Activated T-helper 1 cell treated with Interleukin-2 at 50 U/mL for 16 hours (primary cell): ENCODE measurements at places on chromosomes 2 and 18.

- DNase-seq, result no peak
Measured at GRCh38 chr2:121286506-121286905, 1.5 kb upstream of the TFCP2L1 start.

GRCh38 chr2:27369471-27370025, 590 bp downstream of the EIF2B4 start:
- DNase-seq, result no peak

GRCh38 chr2:52895726-52896340, 871.8 kb upstream of the CHAC2 start:
- DNase-seq, result no peak

- no peak for DNase-seq
Measured at GRCh38 chr2:212282671-212283261, 255.8 kb downstream of the ERBB4 start.

GRCh38 chr2:218710334-218710686, 325 bp upstream of the TTLL4 start:
- no peak for DNase-seq

DNA sequence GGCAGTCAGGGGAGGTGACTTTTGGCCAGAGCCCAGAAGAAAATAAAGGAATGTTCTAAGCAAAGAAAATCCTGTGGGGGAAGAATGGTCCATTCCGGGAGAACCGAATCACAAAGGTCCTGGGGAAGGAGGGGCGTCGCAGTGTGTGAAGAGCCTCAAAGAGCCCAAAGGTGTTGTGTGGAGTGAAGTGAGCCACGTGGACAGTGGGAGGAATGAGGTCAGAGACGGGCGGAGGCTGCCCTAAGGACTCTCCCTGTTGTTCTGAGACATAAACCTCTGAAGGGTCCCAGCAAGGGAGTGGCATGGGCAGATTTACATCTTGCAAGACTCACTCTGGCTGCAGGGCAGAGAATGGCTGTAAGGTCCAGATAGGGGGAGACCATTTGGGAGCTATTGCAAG, 91.3 kb upstream of the SEC11C start:
- no peak for DNase-seq

GRCh38 chr18:33757037-33757436, 179.0 kb downstream of the ASXL3 start:
- no peak for DNase-seq

DNA sequence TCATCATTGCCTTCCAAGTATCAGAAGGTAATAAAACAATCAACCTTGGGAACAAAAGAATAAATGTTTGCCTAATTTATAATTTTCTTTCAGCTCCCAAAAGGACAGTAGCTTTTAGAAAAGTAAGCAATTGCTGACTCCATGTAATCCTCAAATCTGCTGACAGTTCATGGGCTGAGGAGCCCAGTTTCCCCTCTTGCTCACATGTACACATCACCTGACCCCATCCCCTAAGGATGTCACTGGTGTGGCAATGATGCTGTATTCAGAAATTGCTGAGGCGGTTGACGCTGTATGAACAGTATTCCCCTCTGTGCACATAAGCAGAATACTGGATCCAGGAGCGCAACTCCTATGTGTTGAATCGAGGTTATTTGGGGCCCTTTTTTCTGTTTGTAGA, 56.1 kb upstream of the LYPD1 start:
- no peak for DNase-seq

- no peak for DNase-seq
Measured at GRCh38 chr2:23589220-23589647, 204.3 kb downstream of the KLHL29 start.

GRCh38 chr18:79525556-79526467, 130.1 kb downstream of the NFATC1 start:
- no peak for DNase-seq

GRCh38 chr2:188765522-188766470, 208.4 kb upstream of the COL3A1 start:
- DNase-seq, result no peak

DNA sequence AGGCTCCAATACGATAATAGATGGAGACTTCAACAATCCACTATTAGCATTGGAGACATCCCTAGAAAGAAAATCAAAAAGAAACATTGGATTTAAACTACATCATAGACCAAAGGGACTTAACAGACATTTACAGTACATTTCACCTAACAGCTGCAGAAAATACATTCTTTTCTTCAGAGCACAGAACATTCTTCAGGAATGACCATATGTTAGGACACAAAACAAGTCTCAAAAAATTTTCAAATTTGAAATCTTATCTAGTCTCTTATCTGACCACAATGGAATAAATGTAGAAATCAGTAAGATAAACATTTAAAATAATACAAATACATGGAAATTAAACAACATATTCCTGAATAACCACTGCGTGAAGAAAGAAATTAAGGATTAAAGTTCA, 68.7 kb downstream of the STRADB start:
- DNase-seq, result no peak

DNA sequence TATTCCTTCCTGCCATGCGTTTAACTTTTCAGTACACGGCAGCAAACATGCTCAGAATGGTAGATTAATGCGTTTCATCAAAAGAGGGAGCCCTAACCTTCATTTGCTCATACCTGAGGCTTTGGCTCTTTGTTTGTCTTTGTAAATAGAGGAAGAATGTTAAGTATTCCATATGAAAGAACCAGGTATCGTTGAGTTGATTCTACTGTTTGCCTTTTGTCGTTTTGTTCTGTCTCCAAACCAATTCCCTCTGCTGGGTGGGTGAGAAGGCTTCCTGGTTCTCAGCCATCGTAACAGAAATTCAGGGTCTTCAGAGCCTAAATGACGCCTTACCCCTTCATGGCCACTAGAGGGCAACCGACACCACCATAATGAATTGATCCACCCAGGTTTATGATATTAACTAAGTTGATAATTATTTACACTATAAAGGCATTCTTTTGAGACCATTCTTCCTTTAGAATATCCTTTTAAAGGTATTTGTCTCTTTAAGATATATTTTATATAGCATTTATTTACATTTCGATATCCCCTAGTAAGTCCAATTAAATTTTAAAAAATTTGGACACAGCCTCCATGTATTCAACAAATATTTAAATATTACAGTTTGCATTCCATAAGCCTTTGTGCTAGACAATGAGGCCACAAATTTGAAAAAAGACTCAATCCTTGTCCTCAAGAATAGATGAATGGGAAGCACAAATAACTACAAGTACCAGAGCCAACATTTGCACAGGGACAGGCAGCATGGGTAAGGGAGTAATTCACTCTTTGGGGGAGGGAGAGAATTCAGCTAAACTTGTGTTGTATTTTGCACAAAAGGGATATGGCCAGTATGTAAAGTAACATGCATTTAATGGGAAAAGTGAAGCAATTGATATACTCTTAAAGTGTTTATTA, 48.1 kb downstream of the TIMM21 start:
- DNase-seq, result peak; percentile 17

DNA sequence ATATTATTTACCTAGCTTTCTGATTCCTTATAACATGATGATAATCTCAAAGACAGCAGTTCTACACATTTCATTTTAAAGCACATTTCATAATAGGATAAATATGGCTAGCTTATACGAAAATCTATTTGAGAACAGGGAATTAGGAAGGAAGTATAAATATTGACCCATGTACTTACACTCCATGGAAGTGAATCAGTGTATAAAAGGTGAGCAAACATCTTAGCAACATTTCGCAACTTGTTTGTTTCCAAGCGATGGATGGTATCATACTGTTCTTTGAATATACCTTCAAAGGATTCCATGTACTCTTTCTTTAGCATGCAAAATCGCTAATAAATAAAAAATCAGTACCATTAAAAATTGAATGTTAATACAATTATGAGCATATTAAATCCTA, 53.1 kb downstream of the CWC22 start:
- DNase-seq, result no peak

- no peak for DNase-seq
Measured at GRCh38 chr2:210548878-210549384, 7.5 kb upstream of the CPS1 start.

- DNase-seq, result no peak
Measured at GRCh38 chr2:177589186-177589585, 196.6 kb downstream of the AGPS start.

DNA sequence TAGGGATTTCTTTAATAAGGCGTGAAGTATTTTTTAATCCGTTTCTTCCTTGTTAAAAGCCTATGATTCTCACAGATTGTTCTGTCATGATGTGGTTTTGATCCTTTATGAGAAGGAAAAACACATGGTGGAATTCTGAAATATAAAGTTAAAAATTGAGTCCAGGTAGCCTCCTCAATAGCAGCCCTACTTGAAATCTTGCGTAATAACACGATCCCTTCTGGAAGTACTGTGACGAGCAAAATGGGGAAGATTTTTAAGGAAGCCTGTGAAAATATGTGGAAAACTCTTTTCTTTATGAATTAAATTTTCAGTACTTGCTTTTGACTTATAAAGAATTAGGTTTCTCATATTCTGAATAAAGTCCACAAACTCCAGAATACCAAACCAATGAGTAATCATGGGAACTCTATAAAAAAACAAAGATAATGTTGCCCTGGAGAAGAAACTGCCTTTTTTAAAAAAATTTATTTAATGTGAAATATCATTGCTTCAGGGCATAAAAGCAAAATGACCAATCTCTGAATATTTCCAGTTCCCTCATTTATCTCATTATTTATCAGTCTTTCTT, 476.4 kb upstream of the ZEB2 start:
- DNase-seq, result no peak

DNA sequence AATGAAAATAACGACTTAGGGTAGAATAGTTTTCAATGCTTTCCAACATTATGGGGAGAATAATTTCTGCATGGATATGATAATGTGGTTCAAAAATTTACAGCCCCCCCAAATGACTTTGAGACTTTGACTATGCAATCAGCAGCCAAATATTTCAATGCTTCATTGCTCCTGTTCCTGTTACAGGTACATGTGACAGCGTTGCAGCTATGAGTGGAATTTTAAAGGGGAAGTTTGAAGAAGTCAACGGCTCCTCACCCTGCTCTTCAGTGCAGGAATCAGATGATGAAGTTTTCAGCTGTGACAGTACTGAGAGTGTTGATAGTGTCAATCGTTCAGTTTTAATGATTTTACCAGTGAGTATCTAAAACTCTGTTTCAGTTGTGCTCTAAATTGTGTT, 25.1 kb downstream of the CSRNP3 start:
- no peak for DNase-seq

GRCh38 chr2:58702302-58702885, 461.3 kb upstream of the FANCL start:
- DNase-seq, result no peak

GRCh38 chr18:22964722-22965121, 31.6 kb downstream of the RBBP8 start:
- DNase-seq, result no peak

GRCh38 chr2:105406221-105406620, 7.4 kb upstream of the FHL2 start:
- no peak for DNase-seq

DNA sequence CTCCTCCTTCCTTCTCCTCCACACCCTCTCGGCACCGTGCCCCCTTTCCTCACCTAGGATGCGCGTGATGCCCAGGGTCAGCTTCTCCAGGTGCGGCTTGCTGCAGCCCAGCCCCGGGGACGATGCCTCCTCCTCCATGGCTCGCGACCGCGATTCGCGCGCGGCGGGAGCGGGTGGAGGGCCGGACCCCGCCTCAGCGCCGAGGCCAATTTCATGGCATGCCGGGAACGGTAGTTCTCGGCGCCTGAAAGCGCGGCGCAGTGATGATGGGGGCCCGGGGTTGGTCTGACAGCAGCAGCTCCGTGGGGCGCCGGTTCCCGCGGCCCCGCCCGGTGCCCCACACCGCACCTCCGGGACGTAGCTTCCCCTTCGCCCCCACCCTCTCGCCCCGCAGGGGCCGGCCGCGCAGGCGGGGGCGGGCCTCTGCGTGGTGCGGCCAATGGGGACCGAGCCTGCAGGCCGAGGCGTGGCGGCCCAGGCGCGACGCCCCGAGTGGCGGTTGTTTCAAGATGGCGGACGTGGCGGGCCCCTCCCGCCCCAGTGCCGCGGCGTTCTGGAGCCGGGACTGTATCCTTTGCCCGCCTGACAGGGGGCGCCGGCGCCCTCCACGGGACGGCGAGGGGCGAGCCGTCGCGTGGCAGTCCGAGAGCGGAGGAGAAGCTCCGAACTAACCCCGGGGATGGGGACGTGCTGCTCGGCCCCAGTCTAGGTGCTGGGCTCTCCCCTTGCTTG, at the start of the genes KIAA1328 and TPGS2:
Gene KIAA1328 (plus strand): TSS at position 498 of the 732 bp plus-strand sequence. CDS start 12 bp downstream, at position 510.
Gene TPGS2 (minus strand): TSS at position 373 of the 732 bp plus-strand sequence. CDS start 235 bp downstream, at position 138.
- peak; percentile 82 for DNase-seq

GRCh38 chr2:85421260-85422071, 3.0 kb downstream of the SH2D6 start:
- no peak for DNase-seq

DNA sequence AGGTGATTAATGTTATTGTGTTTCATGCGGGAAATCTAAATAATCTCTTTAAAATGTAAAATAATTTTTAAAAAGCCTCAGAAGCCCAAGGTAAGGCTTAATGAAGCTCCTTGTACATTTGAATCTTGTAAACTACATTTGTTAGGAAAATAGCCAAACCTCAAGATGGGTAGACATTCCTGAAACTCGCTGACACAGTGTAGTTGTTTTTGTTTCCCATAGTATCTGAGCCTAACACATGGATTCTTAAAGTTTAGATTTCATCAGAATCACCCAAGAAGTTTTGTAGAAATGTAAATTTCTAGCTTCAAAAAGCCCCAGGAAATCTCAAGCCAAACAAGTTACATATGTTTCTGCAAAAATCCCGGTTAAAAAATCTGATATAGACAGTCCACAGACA, 1221.1 kb upstream of the ACVR2A start:
- DNase-seq, result no peak

DNA sequence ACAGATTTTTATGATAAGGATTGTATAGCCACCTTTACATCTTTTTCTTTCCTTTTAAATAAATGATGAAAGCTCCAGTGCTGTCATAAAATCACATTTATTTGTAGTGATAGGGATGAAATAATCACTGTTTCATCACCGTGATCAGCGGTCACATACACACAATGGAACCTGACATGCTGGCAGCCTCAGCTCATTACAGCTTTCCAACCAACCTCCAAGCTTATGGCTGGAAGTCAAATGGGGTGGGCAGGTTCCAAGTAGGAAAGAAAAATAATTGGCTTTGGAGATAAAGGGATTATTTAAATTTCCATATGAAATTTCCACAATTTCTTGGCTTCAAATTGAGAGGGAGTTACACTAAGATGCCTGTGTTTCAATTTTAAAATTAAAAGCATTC, 251.3 kb downstream of the PLCL1 start:
- no peak for DNase-seq

DNA sequence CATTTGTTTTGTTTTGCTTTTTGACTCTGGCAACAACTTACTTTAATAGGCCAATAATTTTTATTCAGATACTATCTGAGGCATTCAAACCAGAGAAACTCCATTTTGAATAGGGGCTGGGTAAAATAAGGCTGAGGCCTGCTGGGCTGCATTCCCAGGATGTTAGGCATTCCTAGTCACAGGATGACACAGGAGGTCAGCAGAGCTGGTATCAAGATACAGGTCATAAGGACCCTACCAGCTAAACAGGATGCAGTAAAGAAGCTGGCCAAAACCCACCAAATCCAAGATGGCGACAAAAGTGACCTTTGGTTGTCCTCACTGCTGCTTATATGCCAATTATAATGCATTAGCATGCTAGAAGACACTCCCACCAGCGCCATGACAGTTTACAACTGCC, 102.2 kb upstream of the XPO1 start:
- no peak for DNase-seq

DNA sequence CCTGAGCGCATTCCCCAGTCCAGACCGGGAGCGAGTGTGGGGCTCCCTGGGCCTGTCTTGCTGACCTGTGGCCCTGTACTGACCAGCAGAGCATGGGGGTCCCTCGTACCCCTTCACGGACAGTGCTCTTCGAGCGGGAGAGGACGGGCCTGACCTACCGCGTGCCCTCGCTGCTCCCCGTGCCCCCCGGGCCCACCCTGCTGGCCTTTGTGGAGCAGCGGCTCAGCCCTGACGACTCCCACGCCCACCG, 5.3 kb downstream of the NEU4 start:
- no peak for DNase-seq

GRCh38 chr2:68336192-68336591, 16.4 kb upstream of the CNRIP1 start:
- DNase-seq, result no peak
